ENCODE measurements at places on chromosomes 3 and 15.

DNA sequence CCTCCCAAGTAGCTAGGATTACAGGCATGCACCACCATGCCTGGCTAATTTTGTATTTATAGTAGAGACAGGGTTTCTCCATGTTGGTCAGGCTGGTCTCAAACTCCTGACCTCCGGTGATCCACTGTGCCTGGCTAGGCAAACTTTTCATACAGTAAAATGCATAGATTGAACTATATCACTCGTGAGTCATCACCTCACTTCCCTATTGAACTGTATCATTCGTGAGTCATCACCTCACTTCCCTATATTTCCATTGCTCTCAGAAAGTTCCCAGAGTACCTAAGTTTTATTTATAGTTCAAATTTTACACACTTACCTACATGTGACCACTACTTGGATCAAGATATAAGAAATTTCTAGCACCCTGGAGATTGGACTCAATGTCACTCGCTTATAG is 73.6 kb upstream of the ACAD9 start:
- peak; percentile 49 for DNase-seq

GRCh38 chr3:155179437-155179827 is 99.3 kb downstream of the MME start:
- no peak for DNase-seq

- peak; percentile 98 for DNase-seq
Measured at GRCh38 chr15:75694241-75695182, 18.1 kb downstream of the CSPG4 start.

DNA sequence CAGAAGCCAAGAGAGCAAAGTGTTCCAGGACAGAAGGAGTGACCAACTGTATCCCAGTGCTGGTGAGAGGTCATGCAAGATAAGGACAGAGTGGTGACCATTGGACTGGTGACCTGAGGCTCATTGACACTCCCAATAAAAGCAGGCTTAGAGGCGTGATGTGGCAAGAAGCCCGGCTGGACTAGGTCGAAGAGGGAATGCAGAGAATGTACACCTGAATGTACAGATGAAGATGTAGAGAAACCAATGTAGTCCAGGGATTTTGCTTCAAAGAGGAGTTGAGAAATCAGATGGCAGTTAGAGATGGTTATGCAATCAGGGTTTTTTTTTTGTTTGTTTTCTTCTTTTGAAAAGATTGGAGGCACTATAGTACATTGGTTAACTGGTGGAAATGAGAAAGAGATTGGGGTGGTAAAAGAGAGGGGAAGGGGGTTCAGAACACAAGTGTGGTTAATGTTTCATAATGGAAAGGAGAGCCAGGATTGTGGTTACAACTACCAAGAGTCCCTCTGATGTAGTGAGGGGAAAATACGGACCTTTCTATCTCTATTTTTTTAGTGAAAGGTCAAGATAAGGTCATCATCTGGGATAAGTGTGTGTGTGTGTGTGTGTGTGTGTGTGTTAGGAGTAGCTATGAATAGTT is 23.3 kb downstream of the ST3GAL6 start:
- DNase-seq: peak; percentile 46

GRCh38 chr3:177150970-177151627 is 46.2 kb downstream of the TBL1XR1 start:
- peak; percentile 79 for DNase-seq
